Stimulated activated CD8-positive, alpha-beta memory T cell treated with anti-CD3 and anti-CD28 coated beads, Interleukin-7, amount 100 ng/mL, for 1 hour (primary cell): ENCODE measurements at places on chromosomes 2 and 18.

DNA sequence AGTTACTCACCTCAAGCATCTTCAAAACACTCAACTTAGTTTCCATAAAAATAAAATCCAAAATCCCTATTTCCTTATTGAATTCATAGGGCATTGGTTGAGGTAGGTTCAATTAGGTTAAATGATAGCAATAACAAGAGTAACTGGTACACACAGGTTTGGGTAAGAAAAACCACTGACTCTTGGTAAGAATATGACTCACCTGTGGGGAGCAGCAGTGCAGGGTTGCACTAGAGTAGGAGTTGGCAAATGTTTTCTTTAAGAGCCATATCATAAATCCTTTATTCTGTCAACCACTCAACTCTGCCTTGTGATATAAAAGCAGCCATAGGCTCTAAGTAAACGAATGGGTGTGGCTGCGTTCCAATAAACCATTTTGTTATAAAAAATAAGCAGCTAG lies 71.4 kb upstream of the CDH20 start:
- DNase-seq: no peak

DNA sequence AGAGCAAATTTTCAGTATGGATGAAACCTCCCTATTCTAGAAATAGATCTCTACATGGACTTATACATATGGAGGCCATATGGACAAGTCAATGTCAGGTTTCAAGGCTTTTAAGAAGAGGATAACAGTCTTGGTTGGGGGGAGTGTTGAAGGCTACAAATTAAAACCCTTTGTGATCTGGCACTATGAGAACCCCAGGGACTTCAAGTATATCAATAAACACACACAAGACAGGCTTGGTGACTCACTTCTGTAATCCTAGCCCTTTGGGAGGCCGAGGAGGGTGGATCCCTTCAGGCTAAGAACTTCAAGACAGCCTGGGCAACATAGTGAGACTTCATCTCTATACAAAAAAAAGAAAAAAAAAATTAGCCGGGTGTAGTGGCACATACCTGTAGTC lies 127.2 kb upstream of the SP5 start:
- DNase-seq: no peak

- DNase-seq: no peak
Observed at GRCh38 chr2:173590276-173590861, 235.7 kb downstream of the CDCA7 start.

DNA sequence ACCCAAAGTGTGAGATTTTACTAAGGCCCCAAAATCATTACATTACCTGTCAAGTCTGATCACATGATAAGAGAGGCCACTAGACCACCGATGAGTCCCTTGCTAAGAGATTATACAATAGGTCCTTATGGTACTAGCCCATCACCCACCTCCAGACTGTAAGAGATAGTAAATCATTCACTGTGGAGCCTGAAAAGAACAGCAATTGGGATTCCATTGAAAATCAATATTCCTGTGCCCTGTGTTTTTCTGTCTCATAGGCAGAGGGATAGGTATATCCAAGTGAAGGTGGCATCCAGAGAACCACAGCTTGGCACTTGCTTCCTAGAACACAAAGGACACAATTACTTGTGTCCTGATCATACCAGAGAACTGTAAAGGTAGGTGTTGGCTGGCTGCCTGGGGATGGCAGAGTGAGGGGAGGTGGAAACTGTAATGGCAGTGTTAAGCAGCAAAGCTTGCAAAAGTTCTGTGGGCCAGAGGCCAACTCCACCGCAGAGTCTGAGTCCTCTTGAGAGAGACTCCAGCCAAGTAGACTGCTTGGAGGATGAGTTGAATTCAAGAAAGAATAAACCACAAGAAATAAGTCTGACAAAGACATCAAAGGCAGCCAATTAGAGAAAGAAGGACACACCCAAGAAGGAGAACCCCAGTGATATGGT lies 102.0 kb upstream of the PIEZO2 start:
- no peak for DNase-seq

- no peak for DNase-seq
Observed at GRCh38 chr2:141639809-141640208, 491.0 kb downstream of the LRP1B start.
